CD4-positive, alpha-beta T cell treated with Interleukin-4 for 4 hours (primary cell): ENCODE measurements at places on chromosomes 4 and X.

- no peak for DNase-seq
Measured at GRCh38 chrX:85112293-85112692, 108.6 kb downstream of the APOOL start.

- DNase-seq: no peak
Measured at GRCh38 chr4:20251031-20251795, 492 bp upstream of the SLIT2 start.

DNA sequence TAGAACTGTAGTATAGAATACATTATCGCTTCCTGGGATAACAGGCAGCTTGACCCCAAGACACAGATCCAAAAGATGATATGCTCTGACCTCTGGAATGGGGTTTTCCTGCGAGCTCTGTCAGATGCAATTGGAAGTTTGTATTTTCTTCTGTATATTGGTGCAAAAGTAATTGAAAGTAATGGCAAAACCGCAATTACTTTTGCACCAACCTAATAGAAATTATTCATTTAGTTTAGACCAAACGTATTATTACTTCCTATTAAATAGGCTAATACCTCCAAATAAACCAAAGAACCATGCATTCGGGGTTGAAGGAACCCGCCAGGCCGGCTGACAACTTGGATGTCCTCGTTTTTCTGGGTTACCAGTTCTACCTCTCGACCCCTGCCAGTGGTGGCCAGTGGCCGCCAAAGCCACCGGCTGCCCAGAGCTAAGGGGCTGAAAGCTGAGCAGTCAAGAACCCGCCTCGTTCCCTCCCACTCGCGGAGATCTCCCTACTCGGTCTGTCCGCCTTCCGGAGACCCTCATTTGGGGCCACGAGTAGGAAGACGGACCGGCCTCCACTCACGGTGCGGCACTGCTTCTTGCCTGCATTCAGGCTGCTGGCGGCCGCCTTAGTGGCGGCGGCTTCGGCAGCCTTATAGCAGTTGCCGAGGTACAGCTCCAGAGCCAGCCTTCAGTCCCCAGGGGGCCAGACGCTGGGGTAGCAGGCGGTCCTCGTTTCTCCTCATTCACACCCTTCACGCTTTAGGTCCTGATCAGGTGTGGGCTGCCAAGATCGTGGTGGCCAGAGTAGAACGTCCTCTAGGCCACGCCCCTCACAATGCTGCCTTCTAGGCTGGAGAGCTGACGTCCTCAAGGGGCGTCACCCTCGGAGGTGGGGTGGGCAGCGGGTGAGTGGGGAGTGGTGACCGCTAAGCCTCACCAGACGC lies 121.9 kb downstream of the RBMX2 start:
- no peak for DNase-seq

GRCh38 chrX:96538104-96538725 lies 146.4 kb upstream of the DIAPH2 start:
- DNase-seq: no peak

GRCh38 chrX:71919886-71920285 lies 9.2 kb downstream of the NHSL2 start:
- DNase-seq: no peak

DNA sequence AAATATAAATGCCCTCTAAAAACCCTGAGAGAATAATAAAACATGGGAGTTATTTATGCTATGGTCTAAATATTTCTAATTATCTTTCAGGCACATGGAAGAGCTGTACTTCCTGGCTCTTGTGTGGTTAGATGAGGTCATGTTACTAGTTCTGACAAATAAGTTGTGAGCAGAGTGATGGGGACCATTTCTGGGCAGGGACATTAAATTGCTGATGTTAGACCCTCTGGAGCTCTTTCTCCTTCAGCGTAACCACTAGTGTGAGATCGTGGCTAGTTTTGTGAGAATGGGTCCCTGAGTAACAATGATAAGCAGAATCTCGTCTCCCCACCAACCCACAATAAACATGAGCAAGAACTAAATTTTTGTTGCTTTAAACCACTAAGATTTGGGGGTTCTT lies 108.0 kb downstream of the MAML3 start:
- DNase-seq: no peak

- no peak for DNase-seq
Measured at GRCh38 chrX:111431001-111431400, 19.0 kb upstream of the DCX start.

DNA sequence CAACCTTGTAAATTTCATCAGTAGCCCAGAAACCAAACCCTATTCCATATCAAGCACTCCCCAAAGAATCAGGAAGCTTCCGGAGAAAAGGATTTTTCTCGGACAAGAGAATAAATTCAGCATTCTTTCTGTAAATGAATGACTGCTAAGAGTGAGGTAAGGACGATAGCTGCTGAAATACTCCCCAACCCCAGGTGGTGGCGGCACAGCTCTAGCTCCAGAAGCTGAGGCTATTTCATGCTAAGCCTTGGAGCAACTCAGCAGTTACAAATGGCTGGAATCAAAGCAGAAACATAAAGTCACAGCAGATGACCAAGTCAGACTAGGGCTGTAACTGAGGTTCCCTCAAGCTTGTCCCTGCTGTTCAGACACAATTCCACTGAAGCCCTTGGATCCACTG lies 13.9 kb upstream of the PCDH19 start:
- DNase-seq: no peak

GRCh38 chr4:79298484-79298883 lies 27.4 kb downstream of the NAA11 start:
- no peak for DNase-seq

- DNase-seq: no peak
Measured at GRCh38 chr4:124777007-124777406, 64.5 kb upstream of the ANKRD50 start.

DNA sequence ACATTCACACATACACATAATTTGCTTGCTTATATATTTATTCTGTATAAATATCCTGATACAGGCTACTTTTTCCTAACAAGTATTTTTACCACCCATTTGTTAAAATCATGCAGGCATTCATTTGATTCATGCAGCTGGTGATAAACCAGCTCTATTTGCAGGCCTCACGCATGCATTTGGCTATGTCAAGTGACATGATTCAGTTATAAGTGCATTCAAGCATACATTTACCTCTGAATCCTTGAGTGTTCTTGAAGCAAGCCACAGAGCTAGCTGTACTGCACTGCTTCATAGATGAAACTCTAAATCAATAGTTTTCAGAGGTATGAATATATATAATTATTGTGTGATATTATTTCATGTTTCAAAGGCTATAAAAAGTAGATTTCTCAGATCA lies 544.0 kb upstream of the AGA start:
- DNase-seq: no peak

- no peak for DNase-seq
Measured at GRCh38 chrX:4186331-4186730, 472.9 kb upstream of the PRKX start.

DNA sequence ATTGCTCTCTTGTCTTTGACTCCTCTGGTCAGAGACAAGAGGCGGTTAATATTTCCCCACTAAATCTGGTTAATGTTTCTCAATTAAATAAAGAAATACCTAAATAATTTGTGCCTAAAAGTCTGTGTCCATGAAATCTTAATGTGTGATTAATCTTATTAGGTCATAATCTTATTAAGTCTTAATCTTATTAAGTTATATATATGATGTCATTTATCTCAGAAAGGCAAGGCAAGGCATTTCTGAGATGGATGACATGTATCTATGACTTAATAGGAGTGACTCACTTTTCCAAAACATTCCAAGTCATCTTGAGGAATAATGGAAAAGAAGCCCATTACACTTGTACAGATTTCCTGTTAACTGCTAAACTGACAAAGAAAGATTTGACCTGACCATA lies 74.7 kb downstream of the TRAM1L1 start:
- DNase-seq: no peak

- DNase-seq: no peak
Measured at GRCh38 chr4:113744667-113745240, 16.8 kb downstream of the CAMK2D start.

DNA sequence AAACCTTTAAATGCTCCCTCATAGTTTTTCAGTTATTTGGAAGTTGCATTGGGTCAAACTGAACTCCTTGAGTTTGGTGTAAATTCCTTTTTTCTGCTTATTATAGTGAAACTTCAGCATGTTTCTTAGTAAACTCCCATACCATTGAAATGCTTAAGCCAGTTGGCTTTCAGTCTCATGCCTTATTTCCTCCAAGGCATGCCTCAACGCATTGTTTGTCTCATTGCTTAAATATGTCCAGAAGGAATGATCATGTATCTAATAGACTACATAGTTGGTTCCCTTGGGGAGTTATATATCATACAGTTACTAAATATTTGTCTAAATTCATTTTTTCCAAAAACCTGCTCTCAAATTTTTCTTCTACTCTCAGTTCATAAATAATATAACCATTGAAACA lies 114.0 kb downstream of the STOX2 start:
- no peak for DNase-seq

DNA sequence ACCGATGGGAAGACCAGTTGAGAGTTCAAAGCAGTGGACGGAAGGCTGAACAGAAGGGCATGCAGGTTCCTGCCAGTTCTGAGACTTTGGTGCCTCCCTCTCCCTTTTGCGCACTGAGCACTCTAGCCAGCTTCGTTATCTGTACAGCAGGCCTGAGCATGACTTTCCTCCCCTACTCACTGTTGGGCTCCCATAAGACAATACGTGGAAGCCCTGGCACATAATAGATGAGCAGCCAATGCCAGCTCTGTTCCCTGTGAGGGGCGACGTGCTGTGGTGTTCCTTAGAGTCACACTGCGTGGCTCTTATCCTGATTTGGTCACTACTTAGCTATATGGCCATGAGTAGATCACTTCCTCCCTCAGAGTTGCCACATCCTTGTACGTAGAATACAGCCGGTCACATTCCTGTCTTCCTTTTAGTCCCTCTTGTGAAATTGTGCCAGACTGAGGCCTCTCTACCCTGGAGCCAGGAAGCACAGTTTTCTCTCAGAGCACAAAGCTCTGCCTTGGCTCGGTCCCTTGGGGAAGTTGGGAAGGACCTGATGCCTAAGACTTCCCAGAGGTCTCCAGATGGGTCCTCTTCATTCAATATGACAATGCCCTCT lies 160.4 kb upstream of the MAMLD1 start:
- DNase-seq: no peak

GRCh38 chr4:160319221-160319867 lies 1216.5 kb downstream of the RAPGEF2 start:
- DNase-seq: no peak

- no peak for DNase-seq
Measured at GRCh38 chr4:164381859-164382258, 372.1 kb upstream of the SMIM31 start.

GRCh38 chr4:12231098-12231497 lies 802.4 kb upstream of the HS3ST1 start:
- DNase-seq: no peak

DNA sequence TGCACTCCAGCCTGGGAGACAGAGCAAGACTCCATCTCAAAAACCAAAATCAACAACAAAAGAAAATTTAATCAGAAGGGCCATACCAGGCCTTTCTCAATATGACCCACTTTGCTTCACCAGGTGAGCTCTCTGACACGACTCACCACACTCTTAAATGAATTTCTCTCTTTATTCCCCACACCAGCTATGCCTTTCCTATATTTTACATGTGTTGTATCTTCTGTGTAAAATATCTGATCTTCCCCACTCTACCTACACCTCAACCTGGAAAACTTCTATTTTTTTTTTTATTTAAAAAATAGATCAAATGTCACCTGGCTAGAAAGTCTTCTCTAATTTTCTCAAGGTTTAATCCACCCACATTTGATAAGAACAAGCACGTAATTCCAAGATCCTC lies 77.6 kb upstream of the SLC39A8 start:
- no peak for DNase-seq

GRCh38 chr4:138056541-138056940 lies 185.6 kb downstream of the SLC7A11 start:
- DNase-seq: no peak

DNA sequence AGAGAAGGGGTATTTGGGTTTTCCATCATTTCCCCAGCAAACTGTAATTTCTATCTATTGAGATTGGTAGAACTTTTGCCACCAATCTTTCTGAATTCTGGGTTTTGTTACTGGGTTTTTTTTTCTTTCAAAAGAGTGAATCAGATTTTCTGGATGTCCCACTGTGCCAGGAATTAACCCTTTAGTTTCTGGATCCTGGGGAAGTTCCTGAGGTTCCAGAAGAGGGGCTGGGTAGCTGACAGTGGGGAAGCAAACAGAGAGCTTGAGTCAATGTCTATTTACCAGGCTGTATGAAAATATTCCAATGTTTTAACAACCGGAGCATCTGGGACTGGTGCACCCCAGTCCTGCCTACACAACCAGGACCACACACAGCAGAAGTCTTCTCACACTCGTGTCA lies 25.8 kb upstream of the SOD3 start:
- no peak for DNase-seq

DNA sequence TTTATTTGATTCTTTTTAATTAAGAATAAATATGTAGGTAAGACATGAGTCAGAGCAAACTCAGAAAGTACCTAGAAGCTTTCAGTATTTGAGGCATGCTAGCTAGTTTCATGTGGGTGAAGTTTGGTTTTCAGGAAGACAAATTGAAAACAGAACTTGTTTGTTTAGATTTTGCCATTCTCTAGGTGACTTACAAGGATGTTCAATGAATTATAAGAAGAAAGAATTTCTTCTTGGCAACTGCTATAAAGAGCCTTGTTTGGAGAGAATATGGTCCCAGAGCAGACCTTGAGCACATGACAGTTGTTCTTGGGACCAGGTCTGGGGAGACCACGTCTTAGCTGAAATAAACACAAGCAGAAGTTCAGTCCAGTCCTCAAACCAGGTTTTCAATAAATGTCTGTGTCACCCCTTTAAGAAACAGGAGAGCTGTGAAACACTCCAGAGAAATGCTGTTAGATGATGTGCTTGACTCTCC lies 38.0 kb upstream of the IL21 start:
- no peak for DNase-seq

GRCh38 chr4:156374069-156374468 lies 420.4 kb upstream of the CTSO start:
- no peak for DNase-seq

GRCh38 chr4:127881563-127881864 lies 821 bp downstream of the PLK4 start:
- DNase-seq: no peak

DNA sequence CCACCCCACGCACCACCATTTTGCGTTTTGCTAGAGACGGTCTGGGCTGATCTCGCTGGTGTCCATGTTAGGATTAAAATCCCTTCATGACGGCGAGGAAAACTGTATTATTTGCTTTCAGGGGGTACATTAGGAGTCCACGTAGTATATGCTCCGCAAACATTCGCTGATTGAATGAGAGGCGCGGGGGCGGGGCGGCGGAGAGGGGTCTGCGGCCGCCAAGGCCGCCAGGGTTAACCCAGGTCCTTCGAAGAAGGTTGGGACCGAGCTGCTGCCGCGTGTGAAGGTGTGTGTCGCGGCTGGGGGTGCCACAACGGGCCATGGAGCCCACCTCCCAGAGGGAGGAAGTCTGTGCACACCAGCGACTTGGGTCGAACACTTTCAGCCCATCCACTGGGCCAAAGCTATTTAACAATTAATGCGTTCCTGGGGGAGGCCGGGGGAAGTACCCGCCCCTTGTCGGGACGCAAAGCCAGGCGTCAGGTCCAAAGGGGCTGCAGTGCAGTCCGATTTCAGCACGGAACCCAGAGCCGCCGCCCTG lies 6.4 kb upstream of the PITX2 start:
- DNase-seq: no peak
